ENCODE measurements at places on chromosomes 11 and 22.

GRCh38 chr22:45454275-45454674, 40.8 kb downstream of the RIBC2 start:
- DNase-seq = no peak

DNA sequence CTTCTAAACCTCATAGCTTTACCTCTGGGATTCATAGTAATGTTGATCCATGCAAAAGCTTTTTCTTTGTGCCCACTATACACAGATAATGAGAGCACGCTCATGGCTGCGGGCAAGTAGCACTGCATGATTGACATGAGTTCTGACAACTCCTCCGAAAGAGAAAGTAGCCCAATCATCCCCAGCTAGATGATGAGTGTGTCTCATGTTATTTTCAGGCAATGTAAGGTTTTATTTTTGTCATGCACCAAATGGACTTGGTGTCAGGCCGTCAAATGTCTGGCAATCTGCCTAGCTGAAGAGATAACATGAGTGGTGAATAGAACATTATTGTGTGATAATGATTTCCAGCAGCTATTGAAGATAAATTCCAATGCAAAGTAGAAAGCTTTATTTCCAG, 662.6 kb downstream of the NTM start:
- no peak for DNase-seq

GRCh38 chr11:2516276-2517015, 71.6 kb downstream of the KCNQ1 start:
- no peak for DNase-seq

GRCh38 chr11:90700789-90701439, 478.1 kb upstream of the CHORDC1 start:
- no peak for DNase-seq

GRCh38 chr11:123196060-123196714, 1.1 kb upstream of the CLMP start:
- no peak for DNase-seq

- DNase-seq = no peak
These were observed 519.6 kb upstream of the TENM4 start for GRCh38 chr11:79960461-79960860.

DNA sequence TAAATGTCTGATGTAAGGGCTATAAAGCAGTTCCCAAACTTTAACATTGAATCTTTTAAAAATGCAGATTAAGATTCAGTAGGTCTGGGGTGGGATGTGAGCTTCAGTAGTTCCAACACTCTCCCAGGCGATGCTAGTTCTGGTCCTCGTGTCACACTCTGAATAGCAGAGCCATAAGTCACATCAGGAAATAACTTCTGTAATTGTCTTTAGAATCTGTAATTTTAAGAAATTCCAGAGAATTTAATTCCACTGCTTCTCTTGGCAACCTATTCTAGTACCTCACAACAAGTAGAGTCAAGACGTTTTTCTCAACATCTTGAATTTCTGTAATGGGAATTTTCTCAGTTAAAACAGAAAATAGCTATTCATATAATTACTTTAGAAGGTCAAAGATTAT, 223.1 kb downstream of the TMEM135 start:
- DNase-seq = no peak

DNA sequence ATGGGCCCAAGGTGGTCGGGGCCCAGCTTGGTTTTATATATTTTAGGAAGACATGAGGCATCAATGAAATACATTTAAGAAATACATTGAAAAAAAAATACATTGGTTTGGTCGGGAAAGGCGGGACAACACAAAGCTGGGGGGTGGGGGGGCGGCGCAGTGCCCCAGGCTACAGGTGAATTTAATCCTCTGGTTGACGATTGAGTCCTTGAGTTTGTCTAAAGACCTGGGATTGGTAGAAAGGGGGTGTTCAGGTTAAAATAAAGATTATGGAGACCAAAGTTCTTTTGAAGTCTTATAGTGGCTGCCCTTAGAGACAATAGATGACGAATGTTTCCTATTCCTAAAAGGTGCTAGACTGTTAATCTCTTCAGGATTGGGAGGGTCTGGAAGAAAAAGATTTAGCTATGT, 3.1 kb downstream of the IFITM1 start:
- no peak for DNase-seq

DNA sequence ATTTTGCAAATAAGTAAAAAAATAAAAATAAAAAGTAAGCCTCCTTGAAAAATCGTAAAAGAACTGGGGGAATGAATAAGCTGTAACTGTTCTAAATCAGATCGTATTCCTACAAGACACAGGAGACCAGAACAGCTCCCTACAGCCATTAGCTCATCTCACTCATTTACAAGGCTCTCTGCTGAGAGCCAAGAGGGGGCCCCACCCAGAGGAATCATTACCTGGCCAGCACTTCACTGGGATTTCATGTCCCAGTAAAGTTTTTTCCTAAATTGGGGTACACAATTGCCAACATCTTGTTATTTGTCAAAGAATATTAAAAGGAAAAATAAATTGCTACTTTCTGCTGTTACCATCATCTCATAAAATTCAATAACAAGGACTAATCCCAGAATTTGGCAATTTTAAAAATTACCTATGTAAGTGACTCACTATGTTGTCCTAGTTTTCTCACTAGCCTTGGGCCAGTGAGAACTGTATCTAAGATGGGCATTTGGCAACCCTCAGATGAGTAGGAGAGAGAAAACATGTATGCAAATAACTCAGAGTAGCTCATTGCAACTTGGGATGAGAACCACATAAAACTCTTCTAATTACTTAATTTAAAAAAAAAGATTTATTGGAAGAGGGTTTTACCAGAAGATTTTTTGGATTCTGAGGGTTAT, 18.4 kb upstream of the SMTN start:
- no peak for DNase-seq

GRCh38 chr11:107116358-107116757, 98.1 kb upstream of the GUCY1A2 start:
- DNase-seq = no peak

- DNase-seq = no peak
These were observed 173.5 kb upstream of the SNX19 start for GRCh38 chr11:131089727-131090245.

GRCh38 chr11:63945477-63946163, 6.8 kb downstream of the NAA40 start:
- no peak for DNase-seq

- no peak for DNase-seq
These were observed 377.3 kb downstream of the FAM181B start for GRCh38 chr11:82356316-82356715.
